ENCODE measurements at places on chromosomes 11 and 22.
A peak's percentile ranks its signal among the peaks of the same experiment; 100 is the strongest.

GRCh38 chr11:107453594-107454286 is 3.9 kb downstream of the CWF19L2 start:
- DNase-seq = no peak

DNA sequence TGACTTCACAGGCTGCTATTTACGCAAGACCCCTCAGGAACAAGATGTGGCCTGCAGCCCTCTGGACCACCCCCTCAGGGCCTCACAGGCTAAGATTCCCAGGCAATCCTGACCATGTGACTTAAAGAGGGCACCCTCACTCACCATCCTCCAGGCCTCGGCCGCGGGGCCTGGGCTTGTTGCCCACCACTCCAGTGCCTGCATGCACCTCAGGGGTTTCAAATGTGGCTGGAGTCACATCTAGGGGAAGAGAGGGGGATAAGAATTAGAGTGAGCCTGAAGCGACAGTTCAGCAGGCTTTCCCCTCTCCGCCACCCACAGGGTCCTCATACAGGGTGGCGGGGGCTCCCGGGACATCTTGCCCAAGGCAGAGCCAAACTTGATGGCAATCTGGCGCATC is 2.1 kb downstream of the ESS2 start:
- no peak for DNase-seq

DNA sequence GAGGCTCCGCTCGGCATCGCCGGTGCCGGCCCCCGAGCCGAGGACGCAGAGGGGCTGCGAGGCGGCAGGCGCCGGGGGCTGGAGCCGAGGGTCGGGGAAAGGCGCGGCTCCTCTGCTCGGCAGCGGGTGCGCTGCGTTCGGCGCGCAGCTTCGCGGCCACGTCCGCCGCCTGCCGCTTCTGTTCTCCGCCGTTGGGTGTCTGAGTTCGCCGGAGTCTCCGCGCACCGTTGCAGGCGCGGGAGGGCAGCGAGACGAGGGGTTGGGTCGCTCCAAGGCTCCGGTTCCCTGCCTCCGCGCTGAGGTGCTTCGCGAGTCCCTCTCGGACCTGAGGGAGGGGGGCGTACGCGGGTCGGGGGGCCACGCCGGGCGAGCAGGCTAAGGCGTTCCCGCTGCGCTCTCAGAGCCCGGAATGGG is 347 bp downstream of the MN1 start:
- DNase-seq = no peak

DNA sequence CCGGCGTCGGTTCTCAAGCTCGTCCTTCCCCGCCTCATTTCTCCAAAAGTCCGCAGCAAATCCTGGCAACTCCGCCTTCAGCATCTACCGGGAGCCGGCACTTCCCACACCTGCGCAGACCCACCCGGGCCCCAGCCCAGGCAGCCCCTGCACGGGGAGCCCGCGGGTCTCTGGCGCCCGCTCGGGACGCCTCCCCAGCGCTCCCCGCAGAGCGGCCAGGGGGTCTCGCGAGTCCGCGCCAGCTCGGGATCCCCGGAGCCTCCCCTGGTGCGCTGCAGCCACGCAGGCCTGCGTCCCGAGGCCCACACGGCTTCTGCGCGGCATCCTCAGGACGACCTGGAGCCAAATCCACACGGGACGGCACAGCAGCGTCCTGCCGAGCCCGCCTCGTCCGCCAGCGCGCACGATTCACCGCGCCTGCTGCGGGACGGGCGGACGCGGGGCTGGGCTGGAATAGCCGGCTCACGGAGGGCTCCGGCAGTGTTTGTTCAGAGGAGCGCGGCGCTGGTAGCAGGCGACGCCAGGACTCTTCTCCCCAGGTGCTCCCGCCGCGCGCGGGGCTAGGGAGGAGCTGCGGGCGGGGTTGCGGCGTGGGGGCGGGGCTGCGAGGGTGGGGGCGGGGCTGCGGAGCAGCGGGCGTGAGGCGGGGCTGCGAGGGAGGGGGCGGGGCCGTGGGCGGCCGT is 816 bp upstream of the PHRF1 start:
- peak; percentile 33 for DNase-seq

GRCh38 chr11:8375460-8375859 is 111.8 kb upstream of the LMO1 start:
- DNase-seq = no peak

GRCh38 chr11:36672815-36673450 is 74.9 kb upstream of the RAG2 start:
- DNase-seq = peak; percentile 16

DNA sequence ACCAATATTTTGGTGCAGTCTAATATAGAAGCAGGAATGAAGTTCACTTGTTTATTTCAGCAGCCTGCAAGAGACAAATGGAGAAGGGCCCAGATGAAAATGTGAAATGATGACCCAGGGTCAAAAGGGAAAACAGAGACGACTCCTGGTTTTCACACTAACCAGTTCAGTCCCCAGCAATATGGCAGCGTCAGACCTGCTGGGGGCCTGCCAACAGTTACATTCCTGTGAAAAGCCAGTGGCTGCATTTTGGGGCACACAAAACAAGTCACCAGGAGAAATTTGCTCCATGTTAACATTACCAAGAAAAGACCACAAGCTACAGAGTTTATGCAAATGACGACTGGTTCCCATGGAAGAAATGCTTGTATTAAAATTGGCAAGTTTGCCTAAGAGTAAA is 80.2 kb downstream of the CCDC34 start:
- no peak for DNase-seq

DNA sequence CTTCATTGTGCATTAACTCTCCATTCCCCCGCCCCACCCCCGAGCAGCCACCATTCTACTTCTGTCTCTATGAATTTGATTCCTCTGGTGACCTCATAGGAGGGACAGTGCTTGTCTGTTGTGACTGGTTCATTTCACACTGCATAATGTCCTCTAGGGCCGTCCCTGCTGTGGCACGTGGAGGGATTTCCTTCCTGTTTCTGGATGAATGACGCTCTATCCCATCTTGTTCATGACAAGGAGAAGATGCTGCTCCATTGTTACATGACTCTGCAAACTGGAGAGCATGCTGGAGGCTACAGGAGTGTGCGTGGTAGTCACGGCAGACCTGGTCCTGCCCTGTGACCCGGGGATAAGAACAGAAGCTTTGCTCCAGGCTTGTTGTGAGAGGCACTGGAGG is 61.3 kb downstream of the RTL6 start:
- no peak for DNase-seq

DNA sequence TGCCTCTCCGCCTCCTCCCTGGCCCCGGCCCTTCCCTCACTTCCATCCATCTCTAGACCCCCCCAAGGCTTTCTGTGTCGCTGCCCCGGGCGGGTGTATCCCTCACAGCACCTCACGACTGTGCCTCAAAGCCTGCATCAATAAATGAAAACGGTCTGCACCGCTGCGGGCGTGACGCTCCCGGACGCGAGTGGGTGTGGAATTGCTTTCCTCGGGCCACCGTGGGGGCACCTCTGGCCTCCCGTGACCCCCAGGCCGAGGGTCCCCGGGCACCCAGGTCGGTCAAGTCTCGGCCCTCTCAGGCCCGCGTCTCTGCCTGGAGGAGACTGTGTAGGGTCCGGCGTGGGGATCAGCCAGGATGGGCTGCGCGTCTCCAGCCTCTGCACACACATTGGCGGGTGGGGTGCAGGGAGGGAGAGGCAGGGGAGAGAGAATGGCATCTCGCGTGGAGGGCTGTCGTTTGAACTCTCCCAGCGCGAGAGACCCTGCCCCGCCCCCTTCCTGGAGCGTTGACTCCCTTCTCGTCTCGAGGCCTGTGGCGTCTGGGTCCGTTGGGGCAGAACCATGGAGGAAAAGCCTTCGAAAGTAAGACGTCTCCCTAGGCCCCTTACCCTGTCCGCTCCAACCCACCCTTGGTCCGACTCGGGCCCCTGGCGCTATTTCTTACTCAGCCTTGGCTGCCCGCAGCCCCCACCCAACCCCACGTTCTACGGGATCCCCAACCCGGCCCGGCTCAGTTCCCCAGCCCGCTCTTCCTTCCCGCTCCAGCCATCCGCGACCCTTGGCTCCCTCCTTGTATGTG is at the start of gene CATSPERZ:
Gene CATSPERZ (plus strand): TSS at position 512 of the 802 bp plus-strand sequence. CDS start 53 bp downstream, at position 565.
- DNase-seq = no peak

- no peak for DNase-seq
Measured at GRCh38 chr11:19771463-19771862, 58.8 kb downstream of the NAV2 start.

DNA sequence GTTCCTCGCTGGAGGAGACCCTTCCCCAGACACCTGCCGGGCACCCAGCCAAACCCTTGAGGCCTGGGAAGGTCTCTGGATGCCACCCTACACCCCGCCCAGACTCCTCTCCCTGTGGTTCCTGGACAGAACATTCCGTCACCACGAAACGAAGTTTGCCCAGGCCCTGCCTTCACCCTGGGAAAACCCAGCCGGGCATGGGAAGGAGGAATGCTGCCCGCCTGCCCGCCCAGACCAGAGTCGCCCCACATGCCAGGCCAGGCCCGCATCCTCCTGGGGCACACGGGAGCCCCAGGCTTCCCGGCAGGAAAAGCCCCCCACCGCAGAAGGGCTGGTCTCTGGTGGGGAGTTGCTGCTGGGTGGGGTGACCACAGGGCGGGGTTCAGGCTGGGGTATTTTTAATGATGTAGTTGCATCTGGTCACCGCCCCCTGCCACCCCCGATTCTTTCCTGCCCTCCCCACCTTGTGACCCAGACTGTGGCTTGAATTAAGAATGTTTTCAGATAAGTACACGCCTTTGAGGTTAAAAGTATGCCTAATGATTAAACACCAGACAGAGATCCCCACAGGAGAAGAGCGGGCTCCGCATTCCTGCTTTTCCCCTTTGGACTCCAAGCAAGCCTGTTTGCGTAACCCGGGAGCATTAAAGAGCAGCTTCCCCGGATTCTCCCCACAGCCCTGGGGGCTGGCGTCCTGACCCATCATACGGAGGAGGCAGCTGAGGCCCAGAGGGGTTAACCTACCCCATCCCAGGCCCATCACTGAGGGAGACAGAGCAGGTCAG is 44.6 kb upstream of the PPARA start:
- no peak for DNase-seq

- DNase-seq = no peak
Measured at GRCh38 chr22:27438271-27438980, 363.1 kb downstream of the MN1 start.

- no peak for DNase-seq
Measured at GRCh38 chr11:44467413-44467812, 98.0 kb upstream of the CD82 start.

DNA sequence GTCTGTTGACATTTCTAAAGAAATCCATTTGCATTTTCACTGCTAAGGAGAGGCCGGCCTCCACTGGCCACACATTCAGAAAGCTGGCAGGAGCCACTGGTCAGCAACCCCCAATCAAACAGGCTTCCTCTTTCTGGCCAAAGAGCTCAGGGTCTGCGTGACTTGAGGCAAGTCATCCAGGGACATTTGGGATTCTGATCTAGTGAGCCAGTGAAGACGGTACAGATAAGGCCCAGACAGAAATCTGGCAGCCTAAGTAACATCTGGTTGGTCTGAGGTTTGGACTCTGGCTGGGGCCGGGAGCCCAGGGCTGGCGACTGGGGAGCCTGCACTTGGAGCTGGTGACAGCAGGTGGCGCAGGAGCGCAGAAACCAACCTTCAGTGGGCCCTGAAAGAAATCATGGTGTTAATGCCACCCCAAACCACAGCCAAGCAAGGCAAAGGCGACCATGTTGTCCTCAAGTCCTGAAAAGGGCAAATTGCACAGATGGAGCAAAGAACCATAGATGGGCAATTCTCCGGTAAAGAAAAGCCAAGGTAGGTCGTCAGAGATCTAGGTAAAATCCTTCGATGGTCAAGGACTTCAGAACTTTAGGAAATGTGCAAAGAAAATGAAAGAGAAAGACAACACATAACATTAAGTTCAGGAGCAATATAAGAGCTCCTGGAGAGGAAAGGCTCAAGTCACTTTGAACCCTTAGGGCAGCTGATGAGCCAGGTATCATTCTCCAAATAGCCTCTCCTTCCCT is 99.4 kb upstream of the BLID start:
- no peak for DNase-seq

DNA sequence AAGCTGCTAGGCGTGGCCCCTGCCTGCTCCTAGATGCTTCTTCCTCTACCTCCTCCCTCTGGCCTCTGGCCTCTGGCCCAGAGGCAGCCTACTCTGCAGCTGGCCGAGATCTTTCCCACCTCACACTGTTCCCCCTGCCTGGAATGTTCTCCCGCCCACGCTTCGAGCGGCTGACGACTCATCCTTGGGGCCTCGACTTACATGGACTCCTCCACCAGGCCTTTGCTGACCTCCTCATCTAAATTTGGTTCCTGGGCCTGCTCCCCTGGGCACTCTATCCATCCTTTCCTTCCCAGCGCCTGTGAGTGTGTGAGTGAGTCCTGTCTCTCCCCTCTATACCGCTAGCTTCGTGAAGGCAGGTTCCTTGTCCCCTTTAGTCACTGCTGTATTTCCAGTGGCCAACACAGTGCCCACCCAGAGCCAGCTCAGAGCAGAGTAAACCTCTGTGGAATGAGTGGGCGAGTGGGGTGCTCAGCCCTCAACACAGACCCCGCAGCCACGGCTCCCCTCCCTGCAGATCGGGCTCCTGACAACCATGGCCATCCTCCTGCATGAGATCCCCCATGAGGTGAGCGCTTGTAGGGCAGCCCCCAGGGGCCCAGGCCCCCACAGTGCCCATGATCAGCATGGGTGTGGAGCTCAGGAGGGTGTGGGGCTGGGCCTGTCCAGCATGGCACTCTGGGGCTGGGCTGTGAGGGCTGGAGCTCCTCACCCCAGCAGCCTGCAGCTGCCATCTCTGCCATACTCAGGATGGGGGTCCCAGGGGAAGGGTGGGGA is 5.7 kb downstream of the SLC39A13 start:
- no peak for DNase-seq

GRCh38 chr11:28566339-28567089 is 458.3 kb downstream of the METTL15 start:
- no peak for DNase-seq

DNA sequence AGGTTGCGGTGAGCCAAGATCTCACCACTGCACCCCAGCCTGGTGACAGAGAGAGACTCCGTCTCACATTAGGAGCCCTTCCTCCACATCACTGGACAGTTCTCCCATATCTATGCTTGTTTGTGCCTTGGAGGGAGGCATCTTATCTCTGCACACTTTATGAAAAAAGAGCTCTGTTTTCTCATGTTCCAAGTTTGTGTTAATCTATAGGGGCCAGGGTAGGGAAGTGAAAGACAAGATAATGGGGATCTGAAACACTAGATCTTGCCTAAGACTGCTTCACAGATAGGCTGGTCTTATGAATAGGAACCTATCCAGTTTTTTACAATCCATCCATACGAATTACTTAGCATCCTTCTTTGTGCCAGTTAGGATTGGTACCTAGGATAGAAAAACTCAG is 17.1 kb downstream of the OR6Q1 start:
- no peak for DNase-seq

Measured in NCI-H2029 treated with DMSO at 0.1 percent for 48 hours (cell line).